ENCODE measurements at places on chromosomes 2 and 18.

GRCh38 chr2:207044379-207045362, 105.4 kb downstream of the CPO start:
- DNase-seq: no peak

GRCh38 chr2:153601812-153602211, 123.2 kb upstream of the RPRM start:
- DNase-seq: no peak

DNA sequence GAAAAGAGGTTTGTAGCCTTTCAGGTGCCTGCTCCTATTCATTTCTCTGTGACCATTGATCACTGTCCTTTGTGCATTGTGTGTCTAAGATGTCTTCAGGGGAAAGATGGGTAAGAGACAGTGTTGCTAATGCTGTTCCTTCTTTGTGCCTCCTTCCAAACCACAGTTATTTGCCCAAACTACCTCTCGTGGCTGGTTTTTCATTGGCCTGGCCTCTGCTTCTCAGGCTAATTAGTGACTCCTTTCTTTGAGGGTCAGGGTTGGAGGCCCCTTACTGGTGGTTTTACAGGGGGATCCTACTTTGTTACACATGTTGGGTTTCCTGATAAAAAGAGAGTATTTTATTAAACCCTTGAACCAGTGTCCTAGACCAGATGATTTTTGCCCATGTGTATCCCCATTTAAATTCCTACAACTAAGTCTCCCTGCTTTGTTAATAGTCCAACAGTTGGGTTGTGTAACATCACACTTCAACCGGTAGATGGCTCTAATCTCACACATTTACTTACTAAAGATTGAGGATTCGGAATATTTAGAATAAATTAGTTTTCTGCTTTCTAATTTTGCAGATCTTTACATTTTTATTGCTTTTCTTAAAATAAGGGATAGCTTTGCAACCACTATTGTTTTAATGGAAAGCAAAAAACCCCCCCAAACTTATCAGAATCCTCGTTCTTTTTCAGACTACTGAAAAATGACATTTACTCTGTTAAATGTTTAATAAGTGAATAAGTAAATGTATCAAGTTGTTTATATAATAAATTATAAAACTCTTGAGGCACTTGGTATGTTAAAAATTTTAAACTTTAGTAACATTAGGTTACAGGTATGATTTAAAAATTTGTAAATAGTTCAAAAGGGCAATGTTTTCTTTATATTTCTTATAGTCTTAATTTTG, 2.4 kb downstream of the MARS2 start:
- DNase-seq: no peak

DNA sequence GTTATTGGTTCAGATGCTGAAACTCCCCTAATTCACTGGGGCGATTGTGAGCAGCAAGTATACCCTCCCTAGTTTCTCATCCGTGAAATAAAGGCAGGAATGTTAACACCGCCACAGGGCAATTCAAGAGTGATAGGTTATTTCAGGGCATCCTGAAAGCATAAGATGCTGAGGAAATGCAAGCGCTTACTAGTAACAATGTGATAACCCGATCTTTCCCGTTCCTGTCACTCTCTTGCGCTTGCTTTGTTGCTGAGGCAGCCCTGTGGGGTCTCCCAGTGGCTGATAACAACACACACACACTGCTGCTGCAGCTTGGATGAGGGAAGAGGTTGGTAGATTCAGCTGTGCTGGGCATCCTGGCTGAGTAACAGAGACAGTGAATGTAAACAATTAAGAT, 259.3 kb downstream of the AGPS start:
- no peak for DNase-seq

DNA sequence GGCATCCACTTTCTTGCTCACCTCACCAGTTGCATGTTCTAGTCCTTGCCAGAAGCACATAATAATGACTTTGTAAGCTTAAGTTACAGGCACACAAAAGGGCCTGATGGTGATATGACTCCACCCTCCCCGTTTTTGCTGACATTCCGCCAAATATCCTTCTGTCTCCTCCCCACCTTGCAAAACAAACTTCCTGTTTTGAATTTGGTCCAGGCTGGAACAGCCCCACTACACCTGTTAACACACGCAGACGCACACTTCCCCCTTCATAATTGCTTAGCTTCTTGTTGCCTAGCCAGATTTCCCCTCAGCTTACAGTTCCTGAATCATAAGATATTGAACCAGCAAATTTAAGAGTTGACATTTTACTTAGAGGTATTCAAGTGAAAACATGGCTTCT, at the start of gene MGAT5:
MGAT5 (plus strand) TSS at position 269 of the 400 bp plus-strand sequence. CDS start 332 bp downstream, outside the sequence.
- DNase-seq: no peak

DNA sequence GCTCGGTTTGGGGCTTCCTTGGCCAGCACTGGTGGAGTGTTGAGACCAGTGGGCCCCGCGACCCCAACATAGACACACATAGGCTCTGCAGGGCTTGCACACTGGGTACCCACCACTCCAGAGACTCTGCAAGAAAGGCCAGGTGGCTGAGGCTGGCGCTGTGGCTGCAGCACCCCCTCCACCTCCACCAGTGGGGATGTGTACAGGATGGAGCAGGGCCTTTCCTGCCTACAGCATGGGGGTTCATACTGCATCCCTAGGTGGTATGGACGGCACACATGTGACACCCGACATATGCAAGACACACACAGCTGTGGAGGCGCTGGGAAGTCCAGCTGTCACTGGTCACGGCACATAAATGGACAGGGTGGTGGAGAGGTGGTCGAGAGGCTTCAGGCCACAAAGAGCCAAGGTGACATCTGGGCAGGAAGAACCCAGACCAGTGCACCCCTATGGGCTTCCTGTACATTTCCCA, 1.3 kb downstream of the RNPEPL1 start:
- DNase-seq: no peak

DNA sequence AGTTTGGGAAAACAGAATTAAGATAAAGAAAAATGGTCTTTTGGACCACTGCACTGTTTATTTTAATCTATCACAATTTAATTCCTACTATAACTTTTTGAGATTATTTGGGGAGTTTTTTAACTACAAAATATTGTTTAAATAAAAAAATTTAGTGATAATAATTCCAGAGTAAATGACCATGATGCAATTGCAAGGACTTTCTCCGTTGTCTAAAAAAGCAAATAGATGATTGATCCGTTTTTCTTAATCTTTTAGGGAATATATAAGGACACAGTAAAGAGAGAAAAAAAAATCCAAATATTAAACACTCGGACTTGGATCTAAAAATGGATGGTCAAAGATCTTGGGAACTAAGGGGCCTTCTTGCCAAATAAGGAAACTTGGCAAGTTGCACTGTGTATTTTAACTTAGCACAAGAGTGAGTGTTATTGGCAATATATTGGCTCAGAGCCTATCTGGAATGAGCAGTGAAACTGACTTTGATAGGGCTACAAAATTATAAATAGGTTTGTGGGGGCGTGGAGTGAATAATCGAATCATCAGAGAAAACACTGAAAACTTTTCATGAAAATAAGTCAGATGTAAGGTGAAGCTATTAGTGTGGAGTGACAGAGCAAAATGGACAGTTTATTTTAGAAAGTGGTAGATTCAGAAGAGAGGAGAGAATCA, 2.0 kb downstream of the MAP3K20 start:
- no peak for DNase-seq

DNA sequence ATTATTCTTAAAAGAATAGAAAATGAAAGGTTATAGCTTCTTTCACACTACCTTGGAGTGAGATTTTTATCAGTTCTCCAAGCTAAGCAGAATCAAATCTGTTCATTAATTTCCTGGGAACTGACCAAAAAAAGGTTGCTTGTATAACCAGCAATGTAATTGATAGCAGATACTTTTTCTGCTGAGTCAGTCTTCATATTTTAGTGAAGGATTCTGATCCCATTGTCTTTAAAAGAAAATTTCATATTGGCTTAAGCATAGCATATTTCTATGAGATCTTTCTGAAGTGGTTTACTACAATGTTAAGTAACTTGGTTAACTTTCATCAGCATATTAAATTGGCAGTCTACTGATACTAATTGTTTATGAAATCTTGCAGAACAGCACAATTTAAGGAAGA, 338.0 kb downstream of the TMX3 start:
- DNase-seq: no peak

- no peak for DNase-seq
Measured at GRCh38 chr2:25374827-25375226, 33.1 kb upstream of the DNMT3A start.

GRCh38 chr18:60372596-60372995, at the start of gene MC4R:
Gene MC4R (minus strand): TSS chr18:60372775. CDS start chr18:60372349, 426 bp downstream.
- no peak for DNase-seq

DNA sequence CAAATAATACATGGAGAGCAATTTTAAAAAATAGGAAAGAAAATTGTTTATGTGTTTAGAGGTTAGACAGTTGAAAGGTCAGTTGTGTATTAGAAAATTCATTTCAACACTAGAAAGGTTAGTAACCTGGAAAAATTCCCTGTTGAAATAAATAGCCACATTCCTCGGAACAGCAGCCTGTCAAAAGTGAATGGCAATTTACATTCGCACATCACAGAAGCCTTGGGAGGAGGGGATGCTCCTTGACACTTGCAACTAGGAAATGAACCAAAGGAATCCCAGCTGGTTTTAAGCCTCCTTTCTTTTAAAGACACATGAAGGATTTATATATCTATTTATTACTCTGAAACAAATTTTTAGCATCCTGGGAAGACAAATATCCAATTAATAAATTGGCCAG, 653.5 kb upstream of the LRRTM4 start:
- no peak for DNase-seq

- no peak for DNase-seq
Measured at GRCh38 chr2:172945510-172945850, 130.2 kb upstream of the MAP3K20 start.

GRCh38 chr2:222859786-222860612, 837 bp upstream of the ACSL3 start:
- no peak for DNase-seq

GRCh38 chr18:75066936-75067335, 142.0 kb downstream of the PTGR3 start:
- no peak for DNase-seq

DNA sequence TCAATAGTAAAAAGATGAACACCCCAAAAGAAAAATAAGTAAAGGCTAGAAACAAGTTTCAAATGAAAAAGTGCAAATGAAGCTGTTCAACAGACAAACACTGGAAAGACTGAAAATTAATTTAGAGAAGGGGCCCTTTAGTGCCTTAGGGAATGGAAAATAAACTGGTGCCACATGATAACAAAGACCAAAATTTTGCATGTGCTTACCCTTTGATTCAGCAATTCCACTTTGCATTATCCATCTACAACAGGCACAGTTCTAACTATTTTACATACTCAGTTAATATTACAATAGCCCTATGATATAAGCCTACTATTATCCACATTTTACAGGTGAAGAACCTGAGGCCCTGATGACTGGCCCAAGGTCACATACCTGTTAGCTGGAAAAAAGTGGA, 183.9 kb downstream of the NBAS start:
- no peak for DNase-seq

Data from T-helper 22 cell (primary cell).